ENCODE measurements at places on chromosomes 12 and 14.
A peak's percentile ranks its signal among the peaks of the same experiment; 100 is the strongest.

DNA sequence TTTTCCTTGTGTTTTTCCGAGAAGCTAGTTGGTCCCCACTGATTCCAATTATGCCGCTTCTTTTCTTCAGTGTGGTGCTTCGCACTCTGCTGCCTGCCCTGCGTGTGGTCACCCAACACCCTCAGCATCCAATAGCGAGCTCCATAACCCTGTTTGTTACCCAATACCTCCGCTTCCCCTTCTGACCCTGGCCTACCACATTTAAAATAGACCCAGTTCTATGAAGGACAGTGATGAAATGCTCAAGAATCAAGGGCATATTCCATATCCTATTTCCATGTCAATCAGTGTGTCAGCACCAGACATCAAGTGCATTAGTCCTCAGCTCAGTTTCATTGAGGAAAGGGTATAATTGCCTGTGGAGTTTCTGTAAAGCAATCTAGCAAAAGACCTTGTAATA lies 9.5 kb downstream of the NDRG2 start:
- DNase-seq, result no peak

- no peak for DNase-seq
Observed at GRCh38 chr12:106417926-106418910, 60.7 kb downstream of the POLR3B start.

- no peak for DNase-seq
Observed at GRCh38 chr14:97369901-97370300, 572.7 kb downstream of the VRK1 start.

DNA sequence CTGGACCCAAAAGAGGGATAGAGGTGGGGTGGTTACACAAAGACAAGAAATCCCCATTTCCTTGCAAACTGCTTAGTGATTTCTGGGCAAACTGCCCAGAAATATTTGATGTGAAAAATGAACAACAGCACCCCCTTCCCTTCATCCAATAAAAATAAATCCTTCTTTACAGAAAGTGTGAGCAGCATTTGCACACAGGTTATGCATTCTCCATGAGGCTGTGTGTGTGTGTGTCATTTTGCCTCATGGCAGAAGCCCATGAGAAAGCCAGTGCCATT lies 17.2 kb upstream of the NRXN3 start:
- DNase-seq, result no peak

GRCh38 chr14:59267046-59267445 lies 78.6 kb downstream of the DAAM1 start:
- DNase-seq, result no peak

DNA sequence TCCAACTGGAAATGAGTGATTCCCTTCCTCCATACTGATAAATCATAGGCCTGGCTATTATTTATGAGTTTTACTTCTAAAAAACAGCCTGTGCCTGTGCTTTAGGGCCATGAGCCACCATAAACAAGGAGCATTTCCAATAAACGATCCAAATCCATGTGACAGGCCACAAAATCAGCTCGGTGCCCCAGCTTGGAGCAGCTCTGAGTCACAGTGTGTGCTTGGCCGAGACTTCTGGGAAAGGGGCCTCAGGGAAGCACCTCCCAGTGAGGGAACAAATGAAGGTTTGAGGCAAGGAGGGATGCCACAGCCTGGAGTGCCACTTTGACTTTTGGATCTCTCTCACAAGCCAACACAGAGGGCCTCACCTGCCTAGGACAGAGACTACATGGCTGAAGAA lies 190.4 kb downstream of the NTF3 start:
- no peak for DNase-seq

DNA sequence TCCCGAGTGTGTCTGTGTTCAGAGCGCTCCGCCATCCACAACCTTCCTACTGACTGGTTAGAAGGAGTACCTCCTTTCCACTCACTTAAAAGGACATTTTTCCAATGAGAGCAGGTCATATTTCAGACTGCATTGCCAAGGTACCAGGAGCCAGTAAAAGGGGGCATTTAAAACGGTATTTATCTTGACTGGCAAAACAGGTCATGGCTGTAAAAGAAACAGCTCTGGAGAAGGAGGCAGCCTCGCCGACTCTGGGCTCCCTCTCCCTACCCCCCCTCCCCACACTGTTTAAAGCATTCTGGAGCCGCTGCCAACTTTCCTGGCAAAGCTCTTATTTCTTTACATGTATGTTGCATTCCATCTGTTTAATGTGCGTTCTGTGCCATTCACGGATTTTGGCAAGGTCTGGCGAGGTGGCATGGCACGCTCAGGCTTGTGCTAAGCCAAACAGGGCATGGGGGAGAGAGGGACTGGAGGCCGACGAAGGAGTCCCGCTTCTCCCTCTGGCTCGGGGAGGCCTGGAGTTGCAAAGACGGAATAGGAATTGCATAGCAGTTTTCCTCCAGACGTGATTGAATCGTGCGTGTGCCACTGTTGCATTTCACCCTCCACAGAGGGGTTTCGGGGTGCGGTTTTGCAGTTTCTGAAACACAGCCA lies 41.2 kb upstream of the MED13L start:
- no peak for DNase-seq

GRCh38 chr12:46944088-46944487 lies 118.3 kb upstream of the SLC38A4 start:
- DNase-seq, result peak; percentile 9

GRCh38 chr12:81207173-81207572 lies 129.3 kb downstream of the ACSS3 start:
- DNase-seq, result no peak

All from suppressor macrophage treated with lipopolysaccharide for 4 hours (primary cell).